ENCODE measurements at places on chromosomes 6 and 20. TPM values are rescaled to one million over a fixed set of nuclear protein-coding genes. Genes with fewer than 3 reads are reported as not detected.

The SCP2D1 gene
- 20.1 TPM for total RNA-seq

DNA sequence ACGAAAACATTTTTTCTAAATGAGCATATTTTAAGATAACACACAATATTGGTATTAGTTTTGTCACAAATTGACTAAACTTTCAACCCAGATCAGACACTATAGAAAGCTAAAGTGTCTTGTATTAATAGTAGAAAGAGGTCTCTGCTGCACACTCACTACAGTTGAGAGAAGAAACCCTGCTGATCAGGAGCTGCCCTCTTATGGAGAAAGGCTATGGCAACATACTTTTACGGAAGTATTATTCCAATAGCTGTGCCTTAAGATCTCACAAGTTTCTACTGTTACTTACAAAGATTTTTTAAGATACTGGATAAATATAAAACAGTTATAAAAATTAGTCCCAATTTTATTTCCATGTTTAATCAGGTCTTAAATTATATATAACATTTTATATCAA lies 155.7 kb downstream of the RIMS1 start:
- no peak for DNase-seq

The ARHGAP40 gene
- 1.5 TPM for total RNA-seq

- no peak for DNase-seq
These were observed 276.0 kb upstream of the SGK1 start for GRCh38 chr6:134593887-134594286.

DNA sequence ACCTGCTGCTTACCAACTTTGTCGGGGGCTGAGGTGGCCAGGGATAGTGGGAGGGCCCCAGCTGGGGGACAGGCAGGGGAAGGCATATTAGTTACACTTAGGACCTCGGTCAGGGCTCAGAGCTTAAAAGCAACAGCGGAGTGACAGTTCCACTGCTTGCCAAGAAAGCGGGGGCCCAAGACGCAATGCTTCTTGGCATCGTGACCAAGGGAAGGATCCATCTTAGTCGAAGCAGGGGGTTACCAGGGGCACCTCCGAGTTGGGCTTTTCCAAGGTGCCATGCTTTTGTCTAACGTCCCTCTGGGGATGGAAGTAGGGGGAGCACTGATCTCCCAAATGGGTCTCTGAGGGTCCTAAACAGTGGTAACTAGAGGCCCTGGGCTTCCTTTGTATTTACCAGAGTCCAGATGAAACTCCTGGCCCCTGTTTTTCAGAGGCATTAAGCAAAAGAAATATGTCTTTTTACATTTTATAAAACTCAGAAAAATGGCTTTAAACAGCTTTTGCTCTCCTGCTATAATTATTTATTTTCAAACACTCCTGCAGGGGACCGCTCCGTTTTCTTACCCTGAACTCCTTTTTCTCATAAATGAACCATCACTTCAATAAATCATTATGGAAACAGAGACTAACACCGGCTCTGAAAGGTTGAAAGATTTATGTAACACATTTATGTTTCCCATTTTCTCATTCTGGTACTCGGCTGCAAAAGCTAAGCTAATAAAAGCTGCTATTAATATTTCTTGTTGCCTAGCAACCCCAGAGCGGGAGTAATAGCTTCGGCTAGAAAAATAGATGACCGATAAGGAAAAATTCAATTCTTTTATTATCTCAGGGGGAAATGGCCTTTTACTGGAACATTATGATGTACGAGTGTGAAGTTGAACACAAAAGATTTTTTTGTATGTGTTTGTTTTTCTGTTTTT lies 100.4 kb downstream of the TOX2 start:
- peak; percentile 59 for DNase-seq

DNA sequence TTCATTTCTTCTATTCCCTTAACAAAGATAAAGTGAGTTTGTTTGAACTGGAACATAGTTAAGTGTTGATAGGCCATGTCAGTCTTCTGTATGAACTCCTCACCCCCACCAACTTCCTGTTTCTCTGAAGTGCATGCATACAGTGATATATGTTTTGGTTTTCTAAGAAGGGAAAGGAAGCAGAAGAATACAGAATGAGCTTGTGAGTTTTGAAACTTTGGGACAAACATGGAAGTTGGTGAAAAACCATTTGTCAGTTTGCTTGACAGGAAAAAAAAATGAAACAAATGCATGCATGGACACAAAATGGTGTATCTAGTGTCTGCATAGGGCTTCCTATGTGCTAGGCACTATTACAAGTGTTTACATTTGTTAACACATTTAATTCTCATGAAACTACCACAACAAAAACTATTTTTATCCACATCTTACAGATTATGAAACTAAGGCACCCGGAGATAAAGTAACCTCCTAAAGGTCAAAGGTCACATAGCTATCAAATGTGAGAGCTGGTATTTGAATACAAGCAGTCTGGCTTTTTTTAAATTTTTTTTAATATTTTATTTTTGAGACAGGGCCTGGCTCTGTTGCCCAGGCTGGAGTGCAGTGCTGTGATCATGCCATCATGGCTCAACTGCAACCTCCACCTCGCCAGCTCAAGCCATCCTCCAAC lies 105.9 kb downstream of the ADGRB3 start:
- DNase-seq, result no peak

The OPN5 gene
- total RNA-seq, result 6.3 TPM

GRCh38 chr6:38311201-38311600 lies 328.5 kb downstream of the BTBD9 start:
- no peak for DNase-seq

DNA sequence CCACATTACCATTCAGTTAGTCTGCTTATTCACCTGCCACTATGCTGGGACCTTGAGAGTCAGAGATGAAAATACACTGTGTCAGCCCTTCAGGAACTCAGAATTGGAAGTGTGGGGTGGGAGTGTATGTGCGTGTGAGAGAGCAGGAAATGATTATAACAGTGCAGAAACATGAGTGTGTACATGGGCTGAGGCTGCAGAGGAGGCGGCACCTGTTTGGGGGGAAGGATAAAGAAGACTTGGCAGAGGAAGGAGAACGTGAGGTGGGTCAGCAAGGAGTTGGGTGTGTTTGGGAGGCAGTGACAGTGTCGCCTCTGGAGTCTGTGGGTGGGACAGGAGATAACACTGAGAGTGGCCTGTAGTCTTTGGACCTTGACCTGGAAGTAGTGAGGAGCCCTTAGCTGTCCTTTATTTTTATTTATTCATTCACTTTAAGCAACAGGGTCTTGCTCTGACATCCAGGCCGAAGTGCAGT lies 3.1 kb downstream of the CHMP4B start:
- DNase-seq, result no peak

The SH3BGRL2 gene
- 9.8 TPM for total RNA-seq

DNA sequence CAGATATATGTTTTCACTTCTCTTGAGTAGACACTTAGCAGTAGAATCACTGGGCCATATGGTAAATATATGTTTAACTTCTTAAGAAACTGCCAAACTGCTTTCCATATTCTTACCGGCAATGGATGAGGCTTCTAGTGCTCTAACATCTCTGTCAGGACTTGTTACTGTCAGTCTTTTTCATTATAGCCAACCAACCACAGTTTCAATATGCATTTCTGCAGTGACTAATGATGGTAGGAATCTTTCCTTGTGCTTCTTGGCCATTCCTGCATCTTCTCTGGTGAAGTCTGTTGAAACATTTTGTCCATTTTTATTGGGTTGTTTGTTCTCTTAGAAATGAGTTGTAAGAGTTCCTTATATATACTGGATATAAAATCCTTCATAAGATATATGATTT lies 66.0 kb upstream of the SYNDIG1 start:
- DNase-seq, result no peak

- no peak for DNase-seq
These were observed 28.5 kb upstream of the KIF6 start for GRCh38 chr6:39753725-39754045.
